ENCODE measurements at places on chromosomes 16 and 17. TPM values are rescaled to one million over a fixed set of nuclear protein-coding genes. Genes with fewer than 3 reads are reported as not detected.

YBX2 gene
- total RNA-seq, result 1.5 TPM

CACNG4 gene
- not detected for total RNA-seq

ARL5C gene
- not detected for total RNA-seq

VAT1L gene
- total RNA-seq, result not detected

GRCh38 chr16:50155925-50156324 is 2.8 kb downstream of the TENT4B start:
- DNase-seq, result no peak

GRCh38 chr17:5902181-5903140 is 167.7 kb upstream of the WSCD1 start:
- DNase-seq, result no peak

- no peak for DNase-seq
Measured at GRCh38 chr16:57531635-57532265, 4.6 kb downstream of the CCDC102A start.

DNA sequence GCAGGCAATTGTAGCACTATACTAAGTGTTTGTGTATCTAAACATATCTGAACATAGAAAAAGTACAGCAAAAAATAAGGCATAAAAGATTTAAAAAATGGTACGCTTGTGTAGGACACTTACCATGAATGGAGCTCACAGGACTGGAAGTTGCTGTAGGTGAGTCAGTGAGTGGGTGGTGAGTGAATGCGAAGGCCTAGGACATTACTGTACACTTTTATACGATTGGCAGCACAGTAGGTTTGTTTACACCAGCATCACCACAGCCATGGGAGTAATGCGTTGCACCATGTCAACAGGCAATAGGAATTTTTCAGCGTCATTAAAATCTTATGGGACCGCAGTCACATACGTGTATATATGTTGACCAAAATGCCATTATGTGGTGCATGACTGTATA is 45.6 kb downstream of the DNAH9 start:
- DNase-seq, result no peak

DNA sequence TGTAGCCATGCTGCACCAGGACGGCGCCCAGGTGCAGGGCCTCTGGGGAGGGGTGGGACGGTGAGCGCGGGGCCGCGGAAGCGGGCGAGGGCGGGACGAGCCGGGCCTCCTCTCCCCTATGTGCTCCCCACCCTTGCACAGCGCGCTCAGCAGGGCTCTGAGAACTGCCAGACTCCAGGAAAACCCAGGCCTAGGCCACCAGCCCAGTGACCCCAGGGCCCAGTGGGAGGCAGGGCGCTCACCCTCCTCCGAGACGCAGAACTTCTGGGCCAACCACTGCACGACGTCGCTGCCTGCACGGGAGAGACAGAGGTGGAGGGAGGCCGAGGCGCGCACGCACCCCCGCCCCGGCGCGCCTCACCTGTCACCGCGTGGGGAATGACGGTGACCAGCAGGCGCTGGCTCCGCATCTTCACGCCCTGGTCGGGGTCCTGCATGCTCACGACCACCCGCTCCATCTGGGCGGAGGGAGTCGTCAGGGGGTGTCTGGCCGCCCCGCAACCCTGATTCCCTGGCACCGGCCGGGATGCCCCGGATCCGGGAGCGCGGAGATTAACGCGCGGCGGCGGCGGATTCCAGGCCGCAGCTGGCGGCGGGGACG is 603 bp downstream of the RGS11 start:
- DNase-seq, result no peak

DNA sequence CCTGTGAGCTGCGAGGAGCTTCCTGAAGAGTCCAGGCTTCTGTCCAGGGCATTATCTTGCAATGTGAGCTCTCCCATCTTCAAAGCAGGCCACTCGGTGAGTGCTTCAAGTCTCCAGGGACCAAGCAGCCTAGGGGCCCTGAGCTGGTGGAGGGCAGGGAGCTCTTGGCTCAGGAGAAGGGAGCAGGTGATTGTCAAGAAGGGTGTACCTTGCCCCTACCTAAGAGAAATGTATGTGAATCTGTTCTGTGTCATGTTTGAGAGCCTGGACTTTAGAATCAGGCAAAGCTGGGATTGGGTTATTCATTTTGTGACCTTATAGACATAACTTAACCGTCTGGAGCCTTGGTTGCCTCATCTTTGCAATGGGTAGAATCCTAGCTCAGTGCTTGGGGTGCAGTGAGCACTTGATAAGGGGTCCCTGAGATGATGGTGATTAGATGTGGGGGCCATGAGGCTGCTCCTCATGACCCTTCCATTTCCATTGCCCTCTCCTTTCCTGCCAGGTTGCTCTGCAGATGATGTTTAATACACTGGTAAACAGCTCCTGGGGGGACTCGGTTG is 15.9 kb downstream of the ZNF768 start:
- DNase-seq, result no peak

- DNase-seq, result no peak
Measured at GRCh38 chr17:68621065-68621464, 19.9 kb upstream of the FAM20A start.

Data from activated CD4-positive, alpha-beta memory T cell treated with anti-CD3 and anti-CD28 coated beads, Interleukin-2, amount 10 ng/mL, durations not matched to agents 7 days and 5 days (primary cell).